ENCODE measurements at places on chromosomes 16 and 17.

- DNase-seq = no peak
Measured at GRCh38 chr17:74443516-74444296, 11.8 kb downstream of the GPRC5C start.

DNA sequence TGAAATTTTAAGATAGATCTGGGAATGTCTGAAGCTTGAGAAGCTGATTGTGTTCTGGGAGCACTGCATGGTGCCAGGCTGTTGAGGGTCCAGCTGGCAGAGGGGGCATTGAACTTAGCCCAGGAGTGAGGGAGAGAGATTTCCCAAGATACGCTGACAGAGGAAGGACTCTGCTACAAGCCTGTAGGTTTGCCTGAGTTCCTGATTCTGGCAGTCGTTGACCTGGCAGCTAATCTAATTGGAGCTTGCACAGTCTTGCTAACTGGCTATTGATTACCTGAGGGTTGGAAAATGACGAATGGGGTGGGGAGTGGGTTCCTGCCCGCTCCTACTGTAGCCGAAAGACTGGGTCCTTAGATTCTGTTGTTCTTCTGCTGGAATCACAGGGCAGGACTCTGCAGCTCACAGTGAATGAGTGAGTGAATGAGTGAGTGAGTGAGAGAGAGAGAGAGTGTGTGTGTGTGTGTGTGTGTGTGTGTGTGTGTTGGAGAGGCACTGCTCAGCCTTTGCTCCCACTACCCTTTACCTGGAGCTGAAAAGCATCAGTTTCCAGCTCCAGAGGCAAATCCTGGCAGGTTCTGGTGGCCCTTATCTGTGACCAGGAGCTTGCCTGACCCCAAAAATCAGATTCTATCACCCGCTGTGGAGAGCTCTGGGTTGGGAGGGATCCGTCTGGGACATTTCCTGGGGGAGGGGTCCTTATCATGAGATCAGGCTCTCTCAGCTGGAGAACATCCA, 16.7 kb downstream of the CTRL start:
- no peak for DNase-seq

DNA sequence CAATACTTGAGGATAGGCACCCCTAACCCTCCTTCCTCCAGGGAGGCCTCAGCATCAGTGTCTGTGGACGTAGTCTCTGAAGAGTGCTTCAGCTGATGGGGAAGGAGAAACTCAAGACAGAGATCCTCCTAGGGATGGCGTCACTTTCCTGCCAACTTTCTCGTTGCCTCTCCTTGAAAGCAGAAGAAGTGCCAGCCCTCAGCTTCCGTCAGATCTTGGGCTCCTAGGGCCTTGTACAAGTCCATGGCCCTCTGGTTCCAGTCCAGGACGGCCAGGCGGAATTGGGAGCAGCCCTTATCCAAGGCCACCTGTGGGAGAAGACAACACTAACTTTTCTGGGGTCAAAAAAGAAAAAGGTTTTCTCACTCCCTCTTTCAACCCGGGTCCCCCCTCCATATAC, 1.3 kb downstream of the SAT2 start:
- peak; percentile 82 for DNase-seq

DNA sequence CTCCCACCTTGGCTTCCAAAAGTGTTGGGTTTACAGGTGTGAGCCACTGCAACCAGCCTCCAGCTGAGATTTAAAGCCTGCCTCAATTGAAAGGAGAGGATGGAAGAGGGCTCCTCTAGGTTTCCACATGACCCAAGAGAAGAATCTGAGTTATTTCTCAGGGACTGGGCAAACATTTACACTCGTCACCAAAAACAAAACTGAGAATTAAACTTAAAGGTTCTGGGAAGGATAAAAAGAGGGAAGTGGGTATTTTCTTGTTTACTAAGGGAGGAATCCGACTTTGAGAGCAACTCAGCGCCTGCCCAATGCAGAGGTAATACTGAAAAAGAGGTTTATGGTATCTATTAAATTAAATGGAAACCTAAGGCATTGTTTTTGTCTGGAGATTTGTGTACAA, 13.3 kb downstream of the HOXB1 start:
- peak; percentile 40 for DNase-seq

- no peak for DNase-seq
Measured at GRCh38 chr17:42055496-42055895, 5.1 kb upstream of the C17orf113 start.

DNA sequence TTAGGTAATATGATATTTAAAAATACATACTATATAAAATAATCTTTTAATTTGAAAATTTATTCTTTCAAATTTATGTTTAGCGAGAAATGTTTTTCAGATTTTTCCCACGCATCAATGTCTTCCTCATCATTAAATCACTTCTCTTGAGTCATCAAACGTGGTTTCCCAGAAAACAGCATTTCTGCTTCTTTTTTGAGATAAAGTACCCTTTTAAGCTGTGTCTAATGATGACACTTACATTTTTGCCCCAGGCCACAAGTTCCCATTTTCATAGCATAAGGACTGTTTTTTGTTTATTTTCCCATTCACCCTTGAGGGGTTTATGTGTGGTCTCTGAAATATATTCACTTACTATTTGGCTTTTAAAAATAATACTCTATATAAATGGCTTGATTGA, 139.0 kb upstream of the HS3ST3A1 start:
- peak; percentile 39 for DNase-seq

Measured in suppressor macrophage treated with lipopolysaccharide for 4 hours (primary cell).